ENCODE measurements at places on chromosomes 5 and 9.

DNA sequence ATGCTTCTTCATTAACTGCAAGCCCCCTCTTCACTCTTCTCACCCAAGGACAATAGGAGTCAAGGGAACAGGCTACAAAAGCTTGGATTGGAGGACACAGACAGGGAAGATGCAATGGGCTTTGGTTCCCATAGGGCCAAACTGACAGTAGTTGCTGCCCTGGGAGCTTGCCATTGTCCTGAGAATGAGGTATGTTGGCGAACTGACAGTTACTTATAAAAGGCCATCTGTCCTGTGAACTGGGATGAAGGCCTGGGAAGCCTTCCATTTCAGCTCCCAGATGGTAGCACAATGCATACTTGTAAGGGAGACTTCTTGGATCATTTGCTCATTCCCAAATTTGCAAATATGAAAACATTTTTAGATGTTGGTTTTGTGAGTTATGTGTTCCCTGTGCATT, 88.9 kb downstream of the SNCAIP start:
- no peak for DNase-seq

DNA sequence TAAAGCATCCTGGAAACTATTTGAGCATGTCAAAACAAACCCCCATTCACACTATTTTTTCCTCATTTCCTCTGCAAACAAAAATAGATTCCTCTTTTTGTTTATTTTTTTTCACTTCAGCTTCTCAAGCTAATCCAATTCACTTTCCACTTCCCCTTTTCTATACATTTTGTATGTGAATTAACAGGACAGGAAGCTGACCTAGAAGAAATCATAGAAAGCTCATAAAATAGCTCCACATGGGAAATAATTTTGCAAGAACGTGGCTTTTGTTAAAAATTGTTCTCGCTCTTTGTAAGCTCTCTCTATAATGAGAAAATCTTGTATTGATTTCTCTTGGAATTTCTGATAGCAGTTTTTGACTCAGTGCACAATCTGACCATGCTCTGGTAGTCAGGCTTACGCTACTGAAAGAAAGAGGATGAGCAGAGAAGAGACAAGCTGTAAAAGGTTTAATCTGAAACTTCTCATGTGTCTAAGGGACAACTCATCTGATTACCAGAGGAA, 215.8 kb downstream of the ADAMTS12 start:
- no peak for DNase-seq

GRCh38 chr5:94906750-94907149, 288.3 kb downstream of the SLF1 start:
- no peak for DNase-seq

GRCh38 chr5:164475339-164475977, 970.0 kb downstream of the MAT2B start:
- peak; percentile 3 for DNase-seq

- peak; percentile 12 for DNase-seq
Measured at GRCh38 chr9:89489548-89490530, 8.1 kb downstream of the SEMA4D start.

DNA sequence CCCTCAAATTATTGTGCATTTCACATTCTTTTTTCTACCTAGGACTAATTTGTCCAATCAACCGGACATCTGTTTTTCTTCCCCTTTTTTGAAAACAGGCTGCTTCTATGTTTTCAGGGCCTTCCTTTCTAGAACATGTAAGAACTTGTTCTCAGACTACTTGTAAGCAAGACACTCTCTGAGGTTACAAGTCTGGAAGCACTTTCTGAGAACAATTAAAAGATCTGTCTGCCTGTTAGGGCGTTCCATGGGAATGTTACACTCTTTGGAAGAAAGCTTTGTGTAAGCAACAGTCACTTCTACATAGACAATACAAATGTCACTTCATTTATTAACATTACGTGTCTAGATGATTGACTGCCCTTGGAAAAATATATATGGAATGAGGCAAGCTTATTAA, 50.9 kb upstream of the HSPB3 start:
- DNase-seq = peak; percentile 91

- no peak for DNase-seq
Measured at GRCh38 chr5:140324041-140324600, 21.2 kb upstream of the PFDN1 start.

DNA sequence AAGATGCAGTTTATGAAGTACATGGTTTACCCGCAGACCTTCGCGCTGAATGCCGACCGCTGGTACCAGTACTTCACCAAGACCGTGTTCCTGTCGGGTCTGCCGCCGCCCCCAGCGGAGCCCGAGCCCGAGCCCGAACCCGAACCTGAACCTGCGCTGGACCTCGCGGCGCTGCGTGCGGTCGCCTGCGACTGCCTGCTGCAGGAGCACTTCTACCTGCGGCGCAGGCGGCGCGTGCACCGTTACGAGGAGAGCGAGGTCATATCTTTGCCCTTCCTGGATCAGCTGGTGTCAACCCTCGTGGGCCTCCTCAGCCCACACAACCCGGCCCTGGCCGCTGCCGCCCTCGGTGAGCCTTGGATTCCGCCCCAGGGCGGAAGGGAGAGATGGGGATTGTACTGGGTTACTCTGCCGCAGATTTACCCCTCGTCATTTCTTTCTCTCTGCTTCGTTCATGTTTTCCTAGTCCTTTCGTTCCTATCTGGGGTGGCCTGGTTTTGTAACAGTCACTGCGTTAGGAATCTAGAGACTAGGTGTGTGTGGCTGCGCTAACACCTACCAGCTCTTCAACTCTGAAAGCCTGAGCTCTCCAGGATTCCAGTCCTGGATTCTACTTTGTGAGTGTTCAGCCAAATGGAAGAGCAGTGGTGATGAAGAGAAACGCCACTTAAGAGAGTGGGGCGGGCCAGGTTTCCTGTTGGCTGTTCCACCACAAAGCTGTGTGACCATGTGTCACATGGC, 638 bp downstream of the MRPS30 start:
- peak; percentile 67 for DNase-seq

DNA sequence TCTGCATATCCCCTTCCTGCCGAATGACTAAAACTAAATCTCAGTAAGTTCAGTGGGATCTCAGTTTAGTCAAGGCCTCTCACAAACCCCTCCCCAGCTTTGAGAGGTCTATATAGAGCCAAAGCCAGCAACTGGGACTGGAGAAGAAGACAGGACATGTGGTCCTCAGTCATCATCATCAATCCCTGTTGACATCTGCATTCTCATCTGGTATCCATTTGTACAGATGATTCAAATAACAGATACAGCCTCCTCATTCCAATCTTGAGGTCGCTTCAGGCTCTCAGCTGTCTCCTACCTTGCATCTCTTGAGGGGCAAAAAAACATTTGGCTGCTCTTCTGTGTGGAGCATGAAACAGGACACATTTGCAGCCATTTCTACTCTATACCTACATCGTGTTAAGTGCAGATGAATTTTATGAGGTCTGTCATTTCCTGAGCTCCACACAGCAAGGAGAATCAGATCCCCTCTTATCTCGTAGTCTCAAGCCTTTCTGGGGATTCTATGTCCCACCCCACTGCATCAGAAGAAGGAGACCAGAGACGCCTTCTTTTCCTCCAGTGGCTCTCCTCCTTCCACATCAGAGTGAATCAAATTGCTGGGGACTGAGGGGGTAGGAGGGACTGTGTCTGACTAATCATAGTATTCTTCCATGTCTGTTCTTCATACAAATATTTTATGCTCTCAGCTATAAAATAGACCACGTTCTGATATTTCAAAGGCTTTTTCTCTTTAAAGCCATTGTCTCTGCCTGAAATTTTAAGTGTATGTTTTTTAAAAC, 4.7 kb upstream of the RECK start:
- no peak for DNase-seq

- DNase-seq = no peak
Measured at GRCh38 chr5:60503771-60504170, 196.2 kb downstream of the DEPDC1B start.

DNA sequence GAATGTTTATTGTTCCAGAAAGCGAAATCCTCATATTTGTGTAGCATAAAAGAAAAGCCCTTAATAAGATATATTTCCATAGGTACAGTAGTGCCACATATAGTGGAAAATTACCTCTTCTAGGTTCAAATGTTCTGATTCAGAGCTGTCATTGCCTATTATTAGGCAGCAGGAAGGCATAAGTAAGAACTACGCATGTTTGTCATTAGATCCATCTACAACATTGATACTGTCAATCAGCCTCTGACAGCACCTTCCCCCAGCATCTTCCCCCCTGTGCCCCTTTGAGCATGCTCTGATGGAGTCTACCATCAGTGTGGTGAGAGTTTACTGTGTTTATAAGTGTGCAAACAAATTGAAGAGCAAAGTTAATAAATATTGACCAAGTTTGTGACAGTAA, 816.1 kb downstream of the TLE4 start:
- DNase-seq = no peak

- DNase-seq = peak; percentile 98
Measured at GRCh38 chr5:57889558-57889957, 406.9 kb upstream of the ACTBL2 start.

DNA sequence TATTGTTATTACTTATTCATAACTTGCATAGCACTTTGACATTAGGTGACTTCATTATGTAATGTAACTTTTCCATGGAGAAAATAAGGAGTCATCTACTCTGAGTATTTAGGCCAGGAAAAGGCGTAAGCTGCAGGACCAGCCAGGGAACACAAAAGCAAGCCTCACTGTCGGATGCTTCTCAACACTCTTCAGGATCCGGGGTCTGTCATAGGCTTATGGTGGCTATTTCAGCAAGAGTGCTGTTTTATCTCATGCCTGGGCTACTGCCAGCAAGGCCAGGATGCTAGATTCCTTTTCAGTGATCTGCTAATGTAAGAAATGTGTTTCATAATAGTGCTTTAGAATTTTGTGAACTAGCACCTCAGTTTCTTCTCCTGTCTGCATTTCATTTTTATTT, 162.4 kb downstream of the CHSY3 start:
- DNase-seq = no peak

- no peak for DNase-seq
Measured at GRCh38 chr5:139726248-139726647, 69.4 kb upstream of the PSD2 start.

- DNase-seq = no peak
Measured at GRCh38 chr9:125966959-125967711, 220.0 kb downstream of the PBX3 start.

DNA sequence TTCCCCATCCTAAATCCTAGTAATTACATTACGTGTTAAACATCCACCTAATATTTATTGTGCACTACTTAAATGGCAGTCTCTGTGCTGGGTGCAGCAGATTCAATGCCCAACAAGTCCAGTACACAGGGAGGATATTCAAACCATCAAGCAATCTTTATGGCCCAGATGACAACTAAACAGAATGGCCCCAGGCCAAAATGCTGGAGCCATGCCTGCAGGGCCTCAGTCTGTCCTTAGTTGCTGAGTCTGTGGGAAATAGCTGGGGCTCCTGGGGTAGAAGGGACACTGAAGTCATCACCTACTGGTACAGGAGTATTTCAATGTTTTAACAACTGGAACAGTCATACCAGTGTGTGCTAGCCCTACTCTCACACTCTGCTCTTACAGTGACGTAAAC, 153.5 kb downstream of the ZNF608 start:
- no peak for DNase-seq

GRCh38 chr9:135342206-135343130, 137.1 kb upstream of the PPP1R26 start:
- no peak for DNase-seq

DNA sequence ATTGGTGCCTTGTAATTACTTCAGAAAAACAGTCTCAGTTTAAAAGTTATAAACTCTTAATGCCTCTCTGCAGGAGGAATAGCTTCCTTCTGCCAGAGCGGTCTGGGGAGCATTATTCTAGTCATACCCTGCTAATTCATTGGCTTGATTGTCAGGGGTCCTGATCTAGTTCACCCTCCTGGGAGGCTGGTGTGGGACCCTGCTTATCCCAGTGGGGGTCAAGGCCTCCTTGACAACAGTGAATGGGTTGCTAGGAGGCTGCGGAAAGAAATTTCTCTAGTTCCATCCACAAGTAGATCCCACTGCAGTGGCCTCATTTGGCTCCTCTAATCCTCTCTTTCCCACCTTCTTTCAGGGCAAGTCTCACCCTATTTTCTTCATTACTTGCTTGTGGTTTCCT, 105.7 kb downstream of the TMC1 start:
- no peak for DNase-seq

GRCh38 chr5:180156141-180156540, 52.9 kb downstream of the RASGEF1C start:
- no peak for DNase-seq

- no peak for DNase-seq
Measured at GRCh38 chr9:17752021-17752420, 173.2 kb downstream of the SH3GL2 start.

DNA sequence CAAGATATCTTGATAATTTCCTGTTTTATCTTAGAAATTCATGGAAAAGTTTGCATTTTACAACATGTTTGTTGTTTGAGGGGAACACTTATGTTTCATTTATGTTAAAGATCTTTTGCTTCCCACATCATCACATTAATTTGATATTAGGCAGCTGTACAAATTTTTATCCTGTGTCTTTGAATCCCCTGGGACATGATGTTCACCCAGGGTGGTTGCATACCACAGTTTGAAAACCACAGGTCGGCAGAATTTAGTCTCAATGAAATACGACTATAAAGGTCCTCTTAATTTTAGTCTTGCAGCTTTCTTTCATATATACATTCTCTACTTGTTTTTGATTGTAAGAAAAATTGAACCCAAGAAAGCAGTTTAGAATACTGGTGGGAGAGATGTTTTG, 3.7 kb downstream of the NAA35 start:
- no peak for DNase-seq

All from mammary epithelial cell (primary cell).